ENCODE measurements at places on chromosomes 5 and 9.
A peak's percentile ranks its signal among the peaks of the same experiment; 100 is the strongest.

GRCh38 chr9:37033141-37033540 is 927 bp downstream of the PAX5 start:
- DNase-seq = no peak

- DNase-seq = no peak
These were observed 109.8 kb upstream of the IFNK start for GRCh38 chr9:27414220-27414761.

DNA sequence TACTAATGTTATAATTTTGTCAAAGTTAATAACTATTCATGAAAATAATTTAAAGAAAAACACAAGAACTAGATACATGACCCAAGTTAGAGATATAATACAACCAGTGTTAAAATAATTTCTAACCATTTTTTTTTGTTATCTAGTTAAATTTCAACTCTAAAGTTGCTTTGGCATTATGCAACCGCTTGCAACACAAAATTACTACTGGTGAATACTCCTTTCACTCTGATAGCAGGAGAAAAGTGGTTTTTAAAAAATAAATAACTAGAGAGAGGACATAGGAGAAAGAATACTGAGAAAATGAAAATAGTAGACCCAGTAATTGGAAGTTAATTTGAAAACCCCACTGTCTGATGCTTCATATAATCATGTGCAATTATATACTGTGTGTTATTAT is 622.4 kb upstream of the GRIN3A start:
- DNase-seq = no peak

DNA sequence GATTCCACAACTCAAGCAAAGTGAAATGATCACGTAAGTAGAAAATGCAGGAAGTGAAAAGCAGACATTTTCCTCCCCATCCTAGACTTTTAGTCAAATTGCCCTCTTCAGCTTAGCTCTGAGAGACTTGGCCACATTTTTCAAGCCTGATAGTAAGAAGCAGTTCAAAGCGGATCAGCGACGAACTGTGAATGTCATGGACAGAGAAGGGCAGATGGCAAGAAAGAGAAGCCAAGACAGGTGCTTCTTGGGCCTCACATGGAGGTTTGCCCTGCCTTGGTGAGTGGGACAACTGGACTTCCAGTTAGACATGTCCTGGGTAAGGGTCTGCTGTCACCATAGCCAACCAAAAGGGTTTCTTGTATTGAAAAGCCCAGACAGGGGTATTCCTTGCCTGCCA is 291.5 kb downstream of the MED10 start:
- DNase-seq = no peak

GRCh38 chr9:34994260-34994899 is 4.8 kb downstream of the DNAJB5 start:
- peak; percentile 75 for DNase-seq

Measured in 8988T (cell line).